GM23338 (cell line): ENCODE measurements at places on chromosomes 16 and 17. TPM values are rescaled to one million over a fixed set of nuclear protein-coding genes. Genes with fewer than 3 reads are reported as not detected.

- peaks cover 55% of the 10 kb centered on the region for H3K27me3 ChIP-seq
- H3K36me3 ChIP-seq, result no peaks in the 10 kb centered on the region
- H3K4me1 ChIP-seq, result peaks cover 37% of the 10 kb centered on the region
- no peak overlapping the region for H3K27ac ChIP-seq
- peak overlapping the region; percentile 87 for H3K4me3 ChIP-seq
- DNase-seq, result peak; percentile 76
Measured at GRCh38 chr17:17783825-17784656, 52.7 kb downstream of the SREBF1 start.

DNA sequence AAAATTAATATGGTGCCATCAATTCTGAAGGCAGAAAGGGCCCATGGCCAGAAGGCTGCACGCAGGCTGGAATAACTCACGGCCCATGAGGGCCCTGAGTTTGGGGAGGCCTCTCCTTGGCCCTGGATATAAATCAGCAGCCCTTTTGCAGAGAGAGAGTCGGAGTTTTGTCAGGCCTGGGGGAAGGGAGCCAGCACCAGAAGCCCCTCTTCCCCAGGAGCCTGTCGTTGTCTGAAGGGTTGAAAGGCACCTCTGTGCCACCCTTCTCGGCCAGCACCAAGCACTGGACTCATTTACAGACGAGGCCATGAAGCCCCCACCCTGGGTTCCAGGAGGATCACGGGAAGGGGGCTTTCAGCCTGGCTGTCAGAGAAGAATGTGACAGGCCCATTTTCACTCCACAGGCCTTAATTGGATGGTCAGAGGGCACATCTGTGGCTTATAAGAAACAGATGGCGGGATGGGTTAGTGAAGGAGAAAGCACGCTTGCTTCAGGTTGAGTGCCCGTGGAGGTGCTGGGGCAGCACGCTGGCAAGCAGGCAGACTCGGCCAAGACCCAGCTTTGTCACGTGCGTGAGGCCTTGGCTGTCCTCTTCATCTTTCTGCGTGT lies 140.6 kb downstream of the CLEC16A start:
- no peaks in the 10 kb centered on the region for H3K27me3 ChIP-seq

DNA sequence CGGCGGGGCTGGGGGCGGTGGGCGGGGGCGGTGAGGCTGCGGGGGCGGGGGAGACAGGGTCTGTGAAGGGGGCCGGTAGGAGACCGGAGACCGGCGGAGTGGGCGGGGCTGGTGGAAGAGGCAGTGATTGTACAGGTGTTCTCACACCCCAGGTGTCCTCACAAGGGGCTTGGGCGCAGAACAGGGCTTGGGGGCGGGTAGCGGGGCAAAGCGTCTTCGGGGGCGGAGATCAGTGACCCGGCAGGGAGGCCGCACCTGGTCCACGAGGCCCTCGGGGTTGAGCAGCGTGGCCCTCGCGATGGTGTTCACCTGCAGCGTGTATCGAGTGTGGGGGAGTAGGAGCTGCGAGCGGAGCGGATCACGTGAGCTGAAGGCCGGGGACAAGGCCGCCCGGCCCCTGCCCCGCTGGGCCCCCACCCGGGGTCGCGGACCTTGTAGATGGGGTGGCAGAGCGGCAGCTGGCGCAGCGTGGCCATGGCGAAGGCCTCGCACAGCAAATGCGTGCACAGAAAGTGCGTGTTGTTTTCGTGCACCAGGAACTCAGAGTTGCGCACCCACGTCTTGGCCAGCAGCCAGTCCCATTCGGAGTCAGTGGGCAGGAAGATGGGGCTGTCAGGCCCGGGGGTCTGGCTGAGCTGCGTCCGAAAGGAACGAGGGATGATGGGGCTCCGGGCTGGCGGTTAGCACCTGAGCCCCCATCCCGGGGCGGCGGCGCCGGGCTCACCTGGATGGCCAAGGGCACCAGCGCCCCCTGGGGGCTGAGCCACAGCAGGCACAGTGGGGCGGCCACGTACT lies 8.5 kb downstream of the ALOXE3 start:
- H3K27me3 ChIP-seq, result peaks cover 74% of the 10 kb centered on the region
- DNase-seq, result peak; percentile 91
- H3K36me3 ChIP-seq, result no peaks in the 10 kb centered on the region
- no peaks in the 10 kb centered on the region for H3K4me1 ChIP-seq
- no peak overlapping the region for H3K27ac ChIP-seq

DNA sequence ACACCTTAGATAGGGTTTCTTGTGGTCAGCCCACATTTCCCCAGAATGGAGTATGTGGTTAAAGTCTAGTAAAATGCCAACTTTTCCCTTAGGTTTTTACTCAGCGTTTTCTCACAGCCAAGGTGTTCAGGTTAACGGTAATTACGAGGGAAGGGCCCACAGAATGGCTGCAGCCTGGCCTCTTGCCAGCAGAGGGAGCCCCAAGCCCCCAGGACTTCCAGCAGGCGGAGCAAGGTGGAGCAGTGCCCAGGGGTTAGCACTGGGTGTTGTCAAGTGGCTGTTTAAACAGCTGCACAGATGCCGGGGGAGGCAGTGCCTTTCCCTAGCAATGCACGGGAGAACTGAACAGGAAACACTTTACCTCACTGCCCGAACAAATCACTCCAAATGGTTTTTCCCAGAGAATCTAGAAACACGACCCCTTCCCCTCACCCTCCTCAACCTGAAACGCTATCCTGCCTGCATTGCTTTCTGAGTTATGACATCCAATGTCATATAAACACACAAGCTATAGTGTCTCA lies 6.6 kb downstream of the PHB1 start:
- no peak overlapping the region for H3K4me3 ChIP-seq
- no peaks in the 10 kb centered on the region for H3K27me3 ChIP-seq
- peaks cover 70% of the 10 kb centered on the region for H3K36me3 ChIP-seq
- 0 out of 2 replicates have a peak overlapping the region, but pooled peaks have one; percentile 63 for H3K27ac ChIP-seq
- H3K4me1 ChIP-seq, result no peaks in the 10 kb centered on the region
- peak; percentile 88 for DNase-seq

DNA sequence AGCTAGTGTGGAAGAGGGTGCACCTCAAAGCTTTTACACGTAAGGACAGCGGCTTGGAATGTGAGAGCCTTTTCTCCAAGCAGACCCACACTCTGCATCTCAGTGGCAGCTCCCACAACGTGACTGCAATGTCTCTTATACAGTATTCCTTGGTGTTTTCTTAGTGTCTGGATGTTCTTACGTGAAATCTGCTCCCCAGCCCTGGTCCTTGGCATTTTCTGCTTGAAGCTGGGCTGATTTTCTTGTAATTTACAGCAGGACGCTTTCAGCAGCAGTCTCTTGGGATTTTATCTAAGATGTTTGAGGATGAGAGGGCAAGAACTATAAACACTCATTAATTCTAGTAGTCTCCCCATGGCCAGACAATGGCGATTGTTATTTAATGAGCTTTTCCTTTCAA lies 12.1 kb upstream of the POLR3E start:
- no peaks in the 10 kb centered on the region for H3K27me3 ChIP-seq
- DNase-seq, result no peak
- peaks cover 22% of the 10 kb centered on the region for H3K36me3 ChIP-seq
- peaks cover 10% of the 10 kb centered on the region for H3K4me1 ChIP-seq
- no peak overlapping the region for H3K4me3 ChIP-seq

- H3K27ac ChIP-seq, result no peak overlapping the region
- no peak for DNase-seq
- no peaks in the 10 kb centered on the region for H3K27me3 ChIP-seq
- no peaks in the 10 kb centered on the region for H3K36me3 ChIP-seq
Measured at GRCh38 chr17:28983286-28984230, 22.3 kb downstream of the SEZ6 start.

DNA sequence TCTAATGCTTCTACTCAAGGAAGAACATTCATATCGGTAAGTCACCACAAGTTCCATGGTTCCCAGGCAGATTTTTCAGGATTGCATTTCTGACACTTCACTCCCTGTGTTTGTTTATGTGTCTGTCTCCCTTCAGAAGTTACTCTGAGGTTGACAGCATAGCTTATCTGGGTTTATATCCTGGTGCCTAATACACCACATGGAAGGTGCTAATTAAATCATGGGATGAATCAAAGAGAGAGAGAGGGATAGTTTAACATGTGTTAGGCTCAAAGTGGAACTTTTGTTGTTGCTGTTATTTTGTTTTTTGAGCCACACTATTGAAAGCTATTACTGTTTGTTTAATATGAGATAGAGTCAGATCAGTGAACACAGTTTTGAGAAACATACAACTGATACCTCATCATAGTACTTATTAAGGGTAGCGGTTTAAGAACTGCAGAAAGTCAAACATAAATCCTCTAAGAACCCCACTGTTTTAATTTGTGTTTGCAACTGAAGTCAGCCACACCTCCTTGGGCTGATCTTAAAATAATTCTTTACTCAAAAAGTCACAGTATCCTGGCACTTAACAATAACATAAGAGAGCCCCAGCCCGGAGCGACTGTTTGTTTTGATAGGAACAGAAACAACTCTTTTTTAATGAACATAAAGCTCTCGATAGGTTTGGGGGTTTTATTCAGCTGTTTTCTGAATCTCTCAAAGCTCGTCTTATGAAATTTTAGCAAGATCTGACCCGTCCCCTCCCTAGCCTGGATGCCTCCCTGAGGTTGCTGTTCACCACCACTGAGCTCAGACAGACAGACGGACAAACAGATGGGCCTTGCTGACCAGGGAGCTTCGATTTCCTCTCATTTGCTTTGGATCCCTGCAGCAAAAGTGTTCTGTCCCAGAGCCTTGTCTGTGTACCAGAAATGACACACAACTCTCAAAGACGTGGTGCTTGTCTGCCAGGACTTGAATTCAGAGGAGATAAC lies 98.3 kb upstream of the MYOCD start:
- H3K4me3 ChIP-seq, result no peak overlapping the region
- no peak overlapping the region for H3K27ac ChIP-seq
- H3K27me3 ChIP-seq, result no peaks in the 10 kb centered on the region
- DNase-seq, result no peak
- H3K36me3 ChIP-seq, result no peaks in the 10 kb centered on the region

DNA sequence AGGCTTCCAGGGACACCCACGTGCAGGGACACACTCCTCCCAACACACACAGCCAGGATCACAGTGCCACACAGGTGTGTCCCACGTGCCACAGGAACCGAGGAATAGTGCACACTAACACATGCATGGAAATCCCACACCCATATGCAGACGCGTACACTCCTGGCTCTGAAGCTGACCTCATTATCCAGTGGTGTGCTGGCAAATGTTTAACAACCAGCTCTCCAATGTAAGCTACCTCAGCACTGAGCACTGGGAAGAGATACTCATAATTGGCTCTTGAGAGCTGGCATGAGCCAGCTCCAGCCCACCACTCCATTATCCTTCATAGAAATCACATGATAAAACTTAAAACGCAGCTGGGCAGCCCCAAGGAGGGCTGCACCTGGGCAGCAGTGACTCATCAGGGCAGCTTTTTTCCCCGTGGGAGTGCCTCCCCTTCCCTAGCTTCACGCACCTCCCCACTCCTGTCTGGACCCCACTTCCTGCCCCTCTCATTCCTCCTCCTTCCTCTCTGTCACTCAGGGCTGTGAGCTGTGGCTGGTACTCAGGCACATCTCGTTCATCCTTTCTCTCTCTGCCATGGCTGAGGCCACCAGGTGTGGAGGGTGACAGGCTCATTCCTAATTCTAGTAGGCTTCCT lies 14.9 kb upstream of the TBX21 start:
- no peak overlapping the region for H3K27ac ChIP-seq
- H3K27me3 ChIP-seq, result peaks cover 42% of the 10 kb centered on the region
- no peak for DNase-seq
- H3K4me3 ChIP-seq, result no peak overlapping the region
- no peaks in the 10 kb centered on the region for H3K36me3 ChIP-seq

DNA sequence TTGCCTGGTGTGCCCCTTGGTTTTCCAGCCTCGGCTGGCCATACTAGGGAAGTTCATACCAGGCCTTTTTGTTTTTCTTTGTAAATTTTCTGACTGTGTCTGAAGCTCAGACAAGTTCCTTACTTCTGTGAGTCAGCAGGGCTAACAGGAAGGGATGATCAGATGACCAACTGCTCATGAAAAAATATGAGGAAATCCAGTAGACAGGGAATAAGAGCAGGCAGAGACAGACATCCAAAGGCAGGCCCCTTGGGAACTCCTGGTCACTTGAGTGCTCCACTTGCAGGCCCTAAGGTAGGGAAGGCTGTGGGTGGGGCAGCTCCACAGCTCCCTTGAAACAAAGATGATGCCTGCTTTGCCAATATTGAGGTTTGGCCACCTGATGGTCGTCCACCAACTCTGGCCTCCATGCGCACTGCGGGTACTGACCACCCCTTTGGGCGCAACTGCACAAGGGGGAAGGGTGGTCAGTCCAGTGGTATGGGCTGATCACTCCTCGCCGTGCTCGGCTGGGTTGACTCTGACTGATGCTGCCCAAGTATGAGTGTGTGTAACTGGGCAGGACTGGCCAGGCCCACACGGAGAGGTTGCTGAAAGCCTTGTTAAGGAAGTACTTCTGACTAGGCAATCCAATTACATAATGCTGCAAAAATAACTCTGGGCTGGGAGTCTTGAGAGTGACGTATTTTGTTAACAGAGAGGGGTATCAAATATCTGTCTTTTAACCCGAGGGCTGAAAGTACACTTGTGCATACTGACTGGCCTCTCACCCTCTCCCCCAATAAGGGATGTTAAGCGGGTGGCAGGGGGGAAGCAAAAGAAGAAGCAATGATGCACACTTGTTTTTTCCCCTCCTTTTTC lies 20.8 kb upstream of the ZFHX3 start:
- no peak overlapping the region for H3K27ac ChIP-seq
- peaks cover 91% of the 10 kb centered on the region for H3K27me3 ChIP-seq
- H3K4me1 ChIP-seq, result peaks cover 59% of the 10 kb centered on the region
- no peak overlapping the region for H3K4me3 ChIP-seq

DNA sequence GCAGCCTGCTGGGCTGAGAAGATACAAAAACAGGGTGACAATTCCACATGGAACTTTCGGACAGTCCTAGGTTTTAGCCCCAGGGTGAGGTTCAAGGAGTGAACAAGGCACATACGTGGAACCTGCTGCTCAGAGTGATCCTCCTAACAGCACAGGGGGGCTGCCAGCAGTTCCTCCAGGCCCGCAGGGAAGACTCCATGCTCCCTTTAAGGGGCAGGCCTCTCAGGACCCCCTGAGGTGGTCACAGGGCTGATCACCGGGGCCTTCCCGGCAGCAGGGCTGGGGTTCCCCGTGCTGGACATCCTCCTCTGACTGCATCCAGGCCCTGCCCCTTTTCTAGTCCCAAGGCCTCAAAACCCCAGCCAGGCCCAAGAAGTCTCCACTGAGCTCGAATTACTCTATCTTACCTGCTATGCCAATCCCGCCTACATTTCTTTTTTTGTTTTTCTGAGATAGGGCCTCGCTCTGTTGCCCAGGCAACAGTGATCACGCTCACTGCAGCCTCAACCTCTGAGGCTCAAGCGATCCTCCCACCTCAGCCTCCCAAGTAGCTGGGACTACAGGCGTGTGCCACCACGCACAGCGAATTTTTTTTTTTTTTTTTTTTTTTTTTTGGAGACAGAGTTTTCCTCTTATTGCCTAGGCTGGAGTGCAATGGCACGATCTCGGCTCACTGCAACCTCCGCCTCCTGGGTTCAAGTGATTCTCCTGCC lies 10.4 kb downstream of the CANT1 start:
- H3K27ac ChIP-seq, result no peak overlapping the region
- H3K4me3 ChIP-seq, result no peak overlapping the region

GRCh38 chr17:39800540-39800939 lies 62.8 kb downstream of the GRB7 start:
- H3K4me3 ChIP-seq, result no peak overlapping the region
- no peak overlapping the region for H3K27ac ChIP-seq

The PKD1 gene
- polyA plus RNA-seq, result 18.5 and 21.1 TPM in 2 replicates

The AATK gene
- 1.1 and 1.3 TPM in 2 replicates for polyA plus RNA-seq

The MPV17L gene
- 3.0 and 3.2 TPM in 2 replicates for polyA plus RNA-seq
